ENCODE measurements at places on chromosomes 6 and 20.

DNA sequence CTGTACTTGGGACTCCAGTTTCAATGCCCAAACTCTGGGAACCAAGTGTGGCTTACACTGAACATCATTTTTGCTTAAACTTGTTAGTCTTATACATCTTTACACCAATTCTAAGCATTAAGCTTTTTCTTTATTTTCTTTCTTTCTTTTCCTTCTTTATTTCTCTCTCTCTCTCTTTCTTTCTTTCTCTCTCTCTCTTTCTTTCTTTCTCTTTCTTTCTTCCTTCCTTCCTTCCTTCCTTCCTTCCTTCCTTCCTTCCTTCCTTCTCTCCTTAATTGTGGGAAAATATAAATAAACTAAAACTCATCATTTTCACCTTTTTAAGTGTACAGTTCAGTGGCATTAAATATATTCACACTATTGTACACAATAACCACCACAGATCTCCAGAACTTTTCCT lies 31.6 kb upstream of the HLA-DQA2 start:
- no peak for DNase-seq

GRCh38 chr20:35235881-35236280 lies 9.4 kb downstream of the MMP24 start:
- DNase-seq = no peak

GRCh38 chr20:24585796-24586522 lies 116.5 kb downstream of the SYNDIG1 start:
- DNase-seq = no peak

GRCh38 chr20:37972256-37973058 lies 60.8 kb downstream of the TTI1 start:
- DNase-seq = no peak

- DNase-seq = peak; percentile 97
Observed at GRCh38 chr20:10511509-10512251, 76.6 kb downstream of the SLX4IP start.

- DNase-seq = peak; percentile 73
Observed at GRCh38 chr6:30541515-30542403, 14.5 kb downstream of the GNL1 start.

DNA sequence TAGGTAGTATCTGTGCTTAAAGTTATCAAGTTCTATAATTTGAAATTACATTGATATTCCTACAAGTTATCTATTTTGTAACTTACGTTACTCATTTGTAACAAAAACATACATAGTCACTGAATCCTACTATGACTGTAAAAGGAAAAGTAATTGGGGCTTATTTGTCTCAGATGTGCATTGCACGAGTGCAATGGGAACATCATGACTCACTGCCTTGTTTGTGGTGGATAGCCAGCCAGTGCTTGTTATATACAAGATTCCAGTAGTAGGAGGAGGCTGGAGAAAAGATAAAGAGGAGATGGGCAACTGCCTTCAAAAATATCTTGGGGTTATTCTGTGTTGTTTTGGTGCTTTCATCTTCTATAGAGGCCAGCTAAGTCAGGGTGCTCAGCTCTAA lies 164.1 kb downstream of the RNF144B start:
- peak; percentile 52 for DNase-seq

GRCh38 chr6:32936239-32937152 lies 4.3 kb downstream of the HLA-DMB start:
- no peak for DNase-seq

DNA sequence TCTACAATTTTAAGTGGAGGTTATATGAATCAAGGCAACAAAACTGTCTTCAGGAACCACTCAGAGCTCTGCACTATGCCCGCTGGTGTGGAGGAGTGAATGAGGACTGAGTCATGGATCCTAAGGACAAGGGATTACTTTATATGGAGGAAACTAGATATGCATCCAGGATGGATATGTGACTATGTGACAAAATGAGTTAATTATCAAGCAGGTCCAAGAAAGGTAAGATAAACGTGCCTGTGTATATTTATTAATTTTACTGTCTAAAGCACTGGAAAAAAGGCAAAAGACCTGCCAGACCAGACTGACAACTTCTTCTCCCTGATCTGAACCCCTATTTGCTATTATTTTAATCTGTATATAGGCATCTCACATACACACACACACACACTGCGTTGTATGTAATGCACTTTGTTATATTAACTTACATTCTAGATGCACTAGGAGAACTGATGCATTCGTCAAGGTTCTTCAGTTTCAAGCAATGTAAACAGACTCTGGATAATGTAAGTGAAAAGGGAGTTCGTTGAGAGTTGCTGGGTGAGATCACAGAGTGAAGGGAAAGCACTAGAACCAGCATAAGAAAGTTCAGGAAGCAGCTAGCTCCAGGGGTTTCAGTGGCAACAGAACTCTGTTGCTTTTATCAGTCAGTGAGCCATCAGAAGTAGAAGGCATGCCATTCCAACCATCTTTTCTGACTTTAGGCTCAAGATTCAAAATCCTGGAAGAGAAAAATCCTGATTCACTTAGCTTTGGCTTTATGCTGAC lies 26.4 kb upstream of the ADGRG6 start:
- peak; percentile 17 for DNase-seq

GRCh38 chr6:152026291-152026690 lies 218.8 kb downstream of the ESR1 start:
- DNase-seq = no peak

- no peak for DNase-seq
Observed at GRCh38 chr6:129596522-129596921, 113.5 kb downstream of the ARHGAP18 start.

DNA sequence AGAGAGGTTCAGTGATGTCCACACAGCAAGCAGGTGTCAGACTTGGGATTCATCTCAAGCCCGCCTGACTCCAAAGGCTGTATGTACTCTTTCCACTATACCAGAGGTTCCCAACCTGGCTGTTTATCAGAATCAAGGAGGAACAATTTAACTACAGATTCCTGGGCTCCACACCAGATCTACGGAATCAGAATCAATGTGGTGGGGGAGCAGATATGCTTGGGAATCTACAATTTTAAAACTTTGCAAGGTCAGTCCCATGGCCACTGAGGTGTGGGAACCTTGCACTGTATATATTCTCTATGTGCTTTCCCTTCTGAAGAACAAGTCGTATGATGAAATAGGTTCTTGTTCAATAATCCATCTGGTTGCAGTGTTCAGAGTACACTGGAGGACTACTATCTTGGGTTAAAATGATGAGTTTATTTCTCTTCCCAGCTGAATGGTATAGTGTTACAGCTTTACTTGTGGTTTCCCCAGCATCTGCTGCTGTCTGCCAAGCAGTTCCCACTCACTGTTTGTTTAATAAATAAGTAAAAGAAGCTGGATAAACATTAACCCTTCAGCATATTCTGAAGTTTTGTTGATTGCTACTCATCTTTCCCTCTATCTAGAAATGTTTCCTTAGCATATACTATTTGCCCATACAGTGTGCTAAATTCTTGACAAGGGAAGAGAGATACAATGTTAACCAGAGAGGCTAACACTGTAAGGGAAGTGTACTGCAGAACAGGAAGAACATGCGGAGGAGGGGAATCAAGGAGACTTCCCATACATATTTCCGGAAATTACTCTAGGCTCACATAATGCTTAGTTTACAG lies 9.9 kb downstream of the TTI1 start:
- DNase-seq = peak; percentile 67

DNA sequence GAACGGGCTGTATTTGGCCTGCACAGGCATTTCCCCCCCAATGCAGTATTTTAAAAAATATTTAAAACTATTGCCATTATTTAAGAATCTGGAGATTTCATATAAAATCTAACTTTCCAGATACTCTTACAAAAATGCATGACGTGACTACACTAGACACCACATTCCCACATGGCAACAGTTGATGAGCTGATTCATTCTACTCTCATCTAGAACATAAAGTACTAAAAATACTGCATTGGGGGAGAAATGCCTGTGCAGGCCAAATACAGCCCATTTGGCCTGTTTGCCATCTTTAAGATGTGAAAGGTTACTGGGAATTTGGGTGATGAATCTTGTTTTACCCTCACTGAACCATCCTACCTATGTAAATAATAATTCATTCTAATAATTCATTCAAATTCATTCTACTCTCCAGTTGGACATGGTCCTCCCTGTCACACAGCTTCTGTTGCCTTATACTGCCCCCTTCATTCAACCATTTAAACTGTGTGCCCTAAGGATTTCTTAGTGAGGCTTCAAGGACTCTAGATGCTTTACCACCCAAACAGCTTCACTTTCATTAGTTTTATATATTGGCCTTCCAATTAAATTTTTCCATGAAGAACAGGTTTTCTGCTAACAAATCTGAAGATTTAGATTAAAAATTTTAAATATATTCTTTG lies 6.9 kb upstream of the ZSCAN16 start:
- DNase-seq = no peak

GRCh38 chr6:10391799-10392198 lies 23.1 kb downstream of the TFAP2A start:
- DNase-seq = no peak

DNA sequence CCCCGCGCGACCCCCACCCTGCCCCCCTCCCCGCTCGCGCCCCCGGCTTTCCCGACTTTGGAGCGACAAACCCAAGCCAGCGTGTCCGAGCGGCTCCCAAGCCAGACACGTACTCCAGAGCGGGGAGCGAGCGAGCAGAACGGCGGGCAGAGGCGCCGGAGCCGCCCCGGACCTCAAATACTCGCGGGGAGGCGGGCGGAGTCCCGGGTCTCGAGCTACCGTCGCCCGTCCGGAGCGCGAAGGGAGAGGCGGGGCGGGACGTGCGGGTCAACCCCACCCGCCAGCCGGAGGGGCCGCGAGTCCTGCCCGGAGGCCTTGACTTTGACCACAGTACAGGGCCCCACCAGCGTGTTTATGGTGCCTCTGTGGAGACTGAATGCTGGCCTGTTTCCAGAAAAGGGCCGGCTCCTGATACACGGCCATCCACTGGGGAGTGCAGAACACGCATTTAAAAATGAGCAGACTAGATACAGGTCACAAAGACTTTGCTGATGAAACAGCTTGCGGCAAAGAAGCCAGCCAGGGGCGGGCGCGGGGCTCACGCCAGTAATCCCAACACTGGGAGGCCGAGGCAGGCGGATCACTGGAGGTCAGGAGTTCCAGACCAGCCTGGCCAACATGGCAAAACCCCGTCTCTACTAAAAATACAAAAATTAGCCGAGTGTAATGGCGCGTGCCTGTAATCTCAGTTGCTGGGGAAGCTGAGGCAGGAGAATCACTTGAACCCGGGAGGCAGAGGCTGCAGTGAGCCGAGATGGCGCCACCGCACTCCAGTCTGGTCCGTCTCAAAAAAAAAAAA lies at the start of gene SERPINB6:
TSS of gene SERPINB6 (minus strand) at position 148 of the 799 bp plus-strand sequence. CDS start 12,235 bp downstream, outside the sequence.
- peak; percentile 75 for DNase-seq

GRCh38 chr20:44938637-44939036 lies 21.6 kb downstream of the TOMM34 start:
- no peak for DNase-seq

GRCh38 chr6:9704989-9705388 lies 709.9 kb downstream of the TFAP2A start:
- DNase-seq = no peak

DNA sequence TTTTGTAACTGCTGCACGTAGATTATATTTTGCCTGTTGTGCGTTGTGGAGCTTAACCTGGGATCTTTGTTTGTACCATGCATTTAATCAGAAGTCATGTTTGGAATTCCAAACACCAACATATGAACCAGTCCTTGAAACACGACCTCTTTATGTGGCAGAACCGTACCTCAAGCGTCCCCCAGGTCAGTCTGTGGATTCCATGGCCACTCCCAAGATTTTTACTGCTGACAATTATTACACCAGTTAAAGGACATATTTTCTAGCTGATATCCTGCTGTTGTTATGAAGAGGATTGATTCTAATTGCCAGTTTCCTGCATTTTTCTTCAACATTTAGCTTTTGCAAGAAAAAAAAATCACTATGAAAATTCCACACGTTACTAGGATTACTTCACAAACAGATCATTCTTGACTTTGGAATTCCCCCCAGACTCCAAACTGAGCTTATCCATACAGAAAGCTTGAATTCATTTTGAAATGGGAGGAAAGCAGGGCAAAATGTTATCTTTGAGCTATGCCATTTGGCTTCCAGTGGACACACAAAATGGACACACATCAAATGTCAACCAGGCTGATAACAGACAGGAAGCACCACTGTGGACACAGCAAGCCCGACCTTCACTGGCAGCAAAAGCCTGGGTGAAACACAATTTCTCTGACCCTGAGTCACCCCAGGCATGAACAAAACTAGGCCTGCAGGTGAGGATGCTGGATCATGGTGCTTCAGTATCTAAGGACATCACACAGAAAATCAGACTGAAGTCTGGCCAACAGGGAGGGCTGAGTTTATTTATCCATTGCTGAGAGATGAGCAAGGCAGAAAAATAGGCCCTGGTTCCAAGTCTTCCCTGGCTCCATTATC lies 542.9 kb upstream of the JAG1 start:
- DNase-seq = peak; percentile 94

GRCh38 chr6:134634966-134635365 lies 314.9 kb downstream of the ALDH8A1 start:
- no peak for DNase-seq

DNA sequence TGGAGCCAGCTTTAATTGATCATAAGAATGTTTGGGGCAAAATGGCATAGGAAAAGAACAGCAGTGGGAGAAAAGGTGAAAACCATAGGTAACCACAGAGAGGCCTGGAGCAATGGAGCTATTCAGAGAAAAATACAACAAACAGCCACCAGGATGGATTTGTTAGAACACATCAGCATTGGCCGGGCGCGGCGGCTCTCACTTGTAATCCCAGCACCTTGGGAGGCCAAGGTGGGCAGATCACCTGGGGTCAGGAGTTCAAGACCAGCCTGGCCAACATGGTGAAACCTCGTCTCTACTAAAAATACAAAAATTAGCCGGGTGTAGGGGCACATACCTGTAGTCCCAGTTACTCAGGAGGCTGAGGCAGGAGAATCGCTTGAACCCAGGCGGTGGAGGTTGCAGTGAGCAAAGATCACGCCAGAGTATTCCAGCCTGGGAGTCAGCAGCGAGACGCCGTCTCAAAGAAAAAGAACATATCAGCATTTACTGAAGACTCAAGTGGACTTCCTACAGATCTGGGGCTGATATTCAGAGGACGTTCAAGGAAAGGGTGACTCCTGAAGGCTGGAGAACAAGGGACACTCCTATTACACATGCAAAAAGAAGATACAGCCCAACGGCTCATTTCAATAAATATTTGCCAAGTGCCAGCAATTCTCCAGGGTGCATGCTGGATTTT lies 20.2 kb downstream of the SNHG17 start:
- DNase-seq = no peak

DNA sequence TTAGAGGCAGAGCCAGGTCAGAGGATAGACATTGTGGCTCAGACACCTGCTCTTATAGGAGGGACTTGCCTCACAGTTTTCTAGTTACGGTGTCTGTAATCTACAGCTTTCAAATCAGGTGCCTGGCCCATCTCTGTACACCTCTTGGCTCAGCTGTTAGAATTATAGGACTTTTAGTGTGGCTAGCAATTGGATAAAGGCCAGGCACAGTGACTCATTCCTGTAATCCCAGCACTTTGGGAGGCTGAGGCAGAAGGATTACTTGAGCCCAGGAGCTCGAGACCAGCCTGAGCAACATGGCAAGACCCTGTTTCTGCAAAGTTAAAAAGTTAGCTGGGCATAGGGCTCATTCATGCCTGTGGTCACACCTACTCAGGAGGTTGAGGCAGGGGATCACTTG lies 20.0 kb downstream of the BRPF3 start:
- peak; percentile 30 for DNase-seq

- no peak for DNase-seq
Observed at GRCh38 chr20:22561965-22562577, 22.3 kb downstream of the FOXA2 start.

All from fibroblast of skin of back (primary cell).